Adrenal gland (tissue), 19 donors: ENCODE measurements at places on chromosomes 12 and 14.

DNA sequence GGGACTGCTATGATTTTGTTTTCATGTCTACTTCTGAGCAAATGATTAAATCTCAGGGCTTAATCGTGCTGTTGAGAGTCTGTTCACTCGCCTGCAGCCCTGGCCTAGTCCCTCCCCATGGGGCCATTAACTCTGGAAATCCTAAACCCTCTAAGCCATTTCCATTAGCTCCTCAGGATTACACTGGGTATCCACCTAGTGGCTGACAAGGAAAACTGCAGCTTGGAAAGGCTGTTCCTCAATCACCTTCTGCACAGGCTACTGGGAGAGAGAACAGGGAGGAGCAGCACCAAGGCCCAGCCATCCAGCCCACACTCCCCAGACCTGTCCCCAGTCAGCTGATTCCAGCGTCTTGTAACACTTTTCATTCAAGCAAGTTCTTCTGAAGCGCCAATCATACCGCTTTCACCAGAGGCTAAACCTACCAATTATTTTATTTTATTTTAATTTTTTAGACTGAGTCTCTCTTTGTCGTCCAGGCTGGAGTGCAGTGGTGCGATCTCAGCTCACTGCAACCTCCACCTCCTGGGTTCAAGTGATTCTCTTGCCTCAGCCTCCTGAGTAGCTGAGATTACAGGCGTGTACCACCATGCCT lies 48.7 kb downstream of the NEUROD4 start:
- peak; percentile 61 for DNase-seq

- DNase-seq = no peak
Measured at GRCh38 chr14:87005280-87005679, 987.7 kb downstream of the GALC start.

GRCh38 chr12:20368651-20369304 lies 441 bp downstream of the PDE3A start:
- DNase-seq = no peak

- DNase-seq = no peak
Measured at GRCh38 chr12:82008251-82008650, 249.1 kb upstream of the PPFIA2 start.

GRCh38 chr12:93957168-93957567 lies 191.2 kb upstream of the PLXNC1 start:
- DNase-seq = no peak

- no peak for DNase-seq
Measured at GRCh38 chr14:91207008-91207407, 37.5 kb downstream of the GPR68 start.

DNA sequence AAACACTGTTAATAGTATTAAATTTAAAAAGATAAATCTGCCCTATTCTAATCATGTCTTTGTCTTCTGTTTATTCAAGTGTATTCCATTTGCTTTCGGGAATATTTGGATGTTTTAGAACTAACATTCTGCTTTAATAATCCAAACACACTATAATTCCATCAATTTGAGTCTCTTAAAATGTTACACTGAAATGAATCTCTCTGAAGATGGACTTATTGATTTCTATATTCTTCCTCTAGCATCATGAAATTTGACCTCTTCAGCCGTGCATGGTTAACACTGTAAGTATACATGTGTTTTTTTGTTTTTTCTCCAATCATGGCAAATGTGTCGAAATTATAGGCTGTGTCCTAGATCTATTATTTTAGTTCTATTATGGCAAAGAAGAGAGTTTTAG lies 339.2 kb downstream of the ACSS3 start:
- no peak for DNase-seq

- DNase-seq = peak; percentile 75
Measured at GRCh38 chr12:40226705-40227104, 1.9 kb downstream of the LRRK2 start.
